AML-193 (cell line): ENCODE measurements at places on chromosomes 7 and 10.
A peak's percentile ranks its signal among the peaks of the same experiment; 100 is the strongest.

GRCh38 chr7:30630986-30631385, 36.3 kb downstream of the GARS1 start:
- no peak for DNase-seq

DNA sequence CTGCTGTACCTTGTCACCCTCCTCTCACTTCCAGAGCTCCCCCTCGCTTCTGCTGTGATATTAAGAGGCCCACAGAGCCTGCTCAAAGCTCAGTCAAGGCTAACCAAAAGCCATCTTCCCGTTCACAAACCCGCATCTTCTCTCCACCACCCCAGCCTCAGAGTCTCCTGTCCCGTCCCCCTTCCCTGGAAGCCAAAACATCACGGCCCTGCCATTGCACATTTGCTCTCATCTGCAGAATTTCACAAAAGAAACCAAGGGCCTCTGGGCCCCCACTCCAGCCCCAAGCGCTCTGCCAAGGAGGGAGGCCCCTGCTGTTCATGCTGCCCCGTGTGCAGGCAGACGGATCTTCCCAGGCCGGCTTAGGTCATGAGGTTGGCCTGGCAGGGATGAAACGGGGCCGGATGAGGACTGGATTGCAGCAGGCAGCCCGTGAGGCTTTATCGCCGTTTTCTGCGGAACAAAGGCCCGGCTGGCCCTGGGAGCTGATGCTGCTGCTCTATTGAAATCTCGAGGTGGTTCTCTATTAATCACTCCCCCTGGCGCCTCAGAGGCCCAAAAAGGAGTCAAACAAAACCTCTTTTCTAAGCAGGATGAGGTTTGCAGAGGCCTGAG, 31.6 kb upstream of the FOXK1 start:
- no peak for DNase-seq

- no peak for DNase-seq
These were observed 227.5 kb upstream of the YAE1 start for GRCh38 chr7:39338716-39339115.

GRCh38 chr10:51244748-51245490, 170.6 kb downstream of the PRKG1 start:
- no peak for DNase-seq

GRCh38 chr10:97434557-97434956, 8.6 kb downstream of the PGAM1 start:
- DNase-seq, result no peak

DNA sequence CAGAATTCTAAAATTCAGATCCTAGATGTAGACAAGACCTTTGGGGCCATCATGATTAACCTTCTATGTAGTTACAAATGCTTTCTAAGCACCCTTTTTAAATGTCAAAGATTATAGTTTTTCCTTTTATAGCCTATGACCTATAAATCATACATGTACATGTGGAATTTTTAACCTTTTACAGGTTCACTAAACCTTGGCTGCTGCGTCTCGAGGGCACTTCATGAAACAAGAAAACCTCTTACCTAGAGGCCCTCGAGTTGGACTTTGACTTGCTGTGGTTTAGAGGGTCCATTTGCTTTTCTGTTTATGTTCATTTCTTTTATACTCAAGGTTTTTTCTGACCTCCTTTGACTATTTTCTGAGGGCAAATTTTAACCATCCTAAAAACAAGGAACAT, 302.2 kb downstream of the CSTF2T start:
- no peak for DNase-seq

DNA sequence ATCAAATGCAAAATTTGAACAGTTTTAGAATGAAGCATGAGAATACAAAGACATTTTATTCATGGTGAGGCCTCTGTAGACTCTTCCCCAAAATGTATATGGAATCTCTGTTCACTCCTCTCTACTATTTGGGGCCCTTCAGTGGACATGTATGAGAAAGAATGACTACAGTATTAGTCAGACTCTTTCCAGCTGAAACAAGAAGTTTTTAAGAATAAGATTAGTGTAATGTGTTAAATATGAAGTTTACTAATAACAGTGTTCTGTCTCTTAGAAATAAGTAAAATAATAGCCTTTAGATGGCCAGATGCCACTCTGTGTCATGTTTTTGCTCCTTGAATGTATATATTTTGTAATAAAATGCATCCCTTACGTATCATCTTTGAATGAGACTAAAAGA, 585.6 kb downstream of the SUGCT start:
- no peak for DNase-seq

- DNase-seq, result no peak
These were observed 13.6 kb downstream of the PTPRE start for GRCh38 chr10:127920306-127921074.

DNA sequence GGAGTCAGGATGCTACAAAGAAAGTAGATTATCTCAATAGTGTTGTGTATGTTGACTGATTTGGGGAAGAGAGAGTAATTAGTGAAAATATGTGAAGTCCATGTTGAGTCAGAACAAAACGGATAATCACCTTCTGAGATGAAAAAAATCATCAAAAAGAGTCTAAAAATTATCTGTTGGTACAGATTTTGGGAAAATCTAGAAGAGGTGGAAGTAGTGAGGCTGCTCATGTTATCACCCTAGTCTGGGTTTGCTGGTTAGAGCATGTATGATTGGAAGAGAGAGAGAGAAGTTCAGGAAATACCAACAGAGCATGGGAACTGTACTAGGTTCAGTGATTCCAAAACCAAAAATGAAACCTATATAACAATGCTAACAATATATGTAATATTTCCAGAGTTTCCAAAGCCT, 12.3 kb downstream of the RPA3 start:
- DNase-seq, result no peak

GRCh38 chr7:14579971-14580370, 322.6 kb downstream of the DGKB start:
- DNase-seq, result no peak

DNA sequence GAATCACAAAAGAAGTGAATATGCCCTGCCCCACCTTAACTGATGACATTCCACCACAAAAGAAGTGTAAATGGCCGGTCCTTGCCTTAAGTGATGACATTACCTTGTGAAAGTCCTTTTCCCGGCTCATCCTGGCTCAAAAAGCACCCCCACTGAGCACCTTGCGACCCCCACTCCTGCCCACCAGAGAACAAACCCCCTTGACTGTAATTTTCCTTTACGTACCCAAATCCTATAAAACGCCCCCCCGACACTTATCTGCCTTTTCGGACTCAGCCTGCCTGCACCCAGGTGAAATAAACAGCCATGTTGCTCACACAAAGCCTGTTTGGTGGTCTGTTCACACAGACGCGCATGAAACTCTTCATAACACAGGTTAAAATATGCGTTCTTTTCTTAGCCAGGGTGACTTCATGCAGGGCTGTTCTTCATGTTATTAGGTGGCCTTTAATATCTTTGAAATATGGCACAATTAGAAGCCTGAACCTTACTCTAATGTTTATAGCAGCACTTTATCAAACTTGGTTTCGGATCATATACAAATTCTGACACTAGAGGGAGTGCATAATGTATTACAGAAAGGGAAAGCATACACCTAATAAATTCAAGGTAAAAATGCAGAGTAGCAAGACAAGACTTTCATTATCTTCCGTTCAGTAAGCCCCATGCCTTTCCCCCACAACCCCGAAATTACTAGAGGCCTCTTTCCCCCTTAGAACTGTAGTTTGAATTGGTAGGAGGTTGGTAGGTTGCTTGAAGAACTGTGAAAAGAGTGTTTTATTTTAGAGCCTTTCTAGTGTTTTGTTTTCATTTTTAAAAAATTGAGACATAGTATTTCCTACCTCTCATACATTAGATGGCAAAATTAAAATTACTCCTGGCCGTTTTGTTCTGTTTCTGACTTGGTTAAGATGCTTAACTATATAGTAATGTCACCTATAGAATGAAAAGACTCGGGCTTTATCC, 117.9 kb downstream of the NPY start:
- peak; percentile 1 for DNase-seq

DNA sequence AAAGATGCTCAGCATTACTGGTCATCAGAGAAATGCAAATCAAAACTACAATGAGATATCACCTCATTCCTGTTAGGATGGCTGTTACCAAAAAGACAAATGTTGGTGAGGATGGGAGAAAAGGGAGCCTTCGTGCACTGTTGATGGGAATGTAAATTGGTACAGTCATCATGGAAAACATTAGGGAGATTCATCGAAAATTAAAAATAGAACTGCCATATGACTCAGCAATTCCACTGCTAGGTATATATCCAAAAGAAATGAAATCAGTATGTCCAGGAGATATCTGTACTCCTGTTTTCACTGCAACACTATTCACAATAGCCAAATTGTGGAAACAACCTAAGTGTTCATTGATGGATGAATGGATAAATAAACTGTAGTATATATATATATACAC, 228.1 kb downstream of the ACTR3B start:
- no peak for DNase-seq
